ENCODE measurements at places on chromosomes 2 and 18.
A peak's percentile ranks its signal among the peaks of the same experiment; 100 is the strongest.

DNA sequence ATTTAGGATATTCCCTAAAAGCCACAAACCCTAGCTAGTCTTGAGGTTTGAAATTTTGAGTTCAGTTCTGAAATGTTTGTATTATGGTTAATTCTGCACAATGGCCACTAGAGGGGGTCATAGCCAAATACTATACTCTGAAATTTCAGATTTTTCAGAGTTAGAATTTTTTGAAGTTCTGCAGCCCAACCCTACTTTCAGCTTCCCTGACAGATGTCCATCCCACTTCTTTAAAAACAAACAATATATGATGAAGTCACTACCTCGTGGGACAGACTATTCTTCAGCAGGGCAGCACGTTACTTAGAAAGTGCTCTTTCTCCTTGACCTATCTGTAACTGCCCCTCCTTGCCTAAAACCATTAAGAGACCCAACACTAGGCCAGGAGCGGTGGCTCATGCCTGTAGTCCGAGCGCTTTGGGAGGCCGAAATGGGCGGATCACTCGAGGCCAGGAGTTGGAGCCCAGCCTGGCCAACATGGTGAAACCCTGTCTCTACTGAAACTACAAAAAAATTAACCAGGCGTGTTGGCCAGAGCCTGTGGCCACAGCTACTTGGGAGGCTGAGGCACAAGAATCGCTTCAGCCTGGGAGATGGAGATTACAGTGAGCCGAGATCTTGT lies 48.2 kb upstream of the PAPOLG start:
- DNase-seq: peak; percentile 13

GRCh38 chr2:95041824-95042442 lies 16.4 kb downstream of the MAL start:
- DNase-seq: no peak

GRCh38 chr2:240642806-240643092 lies 17.5 kb downstream of the GPR35 start:
- DNase-seq: no peak

- DNase-seq: no peak
Observed at GRCh38 chr18:48825101-48825745, 125.5 kb downstream of the SMAD7 start.

- no peak for DNase-seq
Observed at GRCh38 chr18:44788334-44788733, 107.6 kb downstream of the SETBP1 start.

- DNase-seq: peak; percentile 71
Observed at GRCh38 chr2:67871686-67872412, 191.0 kb downstream of the C1D start.

- peak; percentile 38 for DNase-seq
Observed at GRCh38 chr18:23992089-23992940, 22.2 kb upstream of the TTC39C start.
